ENCODE measurements at places on chromosomes 4 and X.

DNA sequence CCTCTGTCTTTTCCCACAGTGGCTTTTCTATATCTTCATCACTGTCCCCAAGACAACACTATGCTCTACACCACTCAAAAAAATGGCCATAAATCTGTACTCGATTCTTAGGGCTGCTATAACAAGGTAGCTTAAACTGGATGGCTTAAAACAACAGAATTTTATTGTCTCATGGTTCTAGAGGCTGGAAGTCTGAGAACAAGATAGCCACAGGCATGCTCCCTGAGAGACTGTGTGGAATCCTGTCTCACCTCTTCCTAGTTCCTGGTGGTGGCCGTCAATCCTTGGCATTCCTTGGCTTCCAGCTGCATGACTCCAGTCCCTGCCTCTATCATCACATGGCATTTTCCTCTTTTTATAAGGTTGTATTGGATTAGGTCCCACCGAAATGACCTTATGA, 70.7 kb upstream of the DCLK2 start:
- peak; percentile 94 for DNase-seq

DNA sequence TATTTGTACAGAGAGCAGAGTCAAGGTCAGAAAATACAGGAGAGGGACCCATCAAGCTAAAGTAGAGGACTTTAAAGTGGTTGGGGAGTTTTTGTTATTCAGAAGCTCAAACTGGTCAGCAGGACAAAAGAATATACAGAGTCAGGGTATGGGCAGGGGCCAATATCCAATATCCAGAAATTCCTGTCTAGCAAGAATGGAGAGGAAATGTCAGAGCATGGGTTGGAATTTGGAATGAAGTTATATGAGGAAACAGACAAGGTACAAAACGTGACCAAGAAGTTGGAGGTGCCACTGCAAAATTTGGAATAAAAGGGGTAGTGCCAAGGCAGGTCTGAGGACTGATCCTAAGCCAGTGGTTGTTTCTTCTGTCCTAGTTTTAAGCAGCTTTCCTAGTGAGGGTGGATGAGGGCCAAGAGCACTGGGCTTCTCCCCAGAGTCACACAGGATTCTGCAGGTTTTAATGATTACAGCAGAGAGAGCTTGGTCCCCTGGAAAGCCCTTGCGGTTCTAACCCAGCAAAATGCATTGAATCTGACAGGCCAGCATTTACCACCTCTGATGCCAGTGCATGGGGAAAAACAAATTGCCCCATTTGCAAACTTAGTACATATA, 304.7 kb upstream of the FTHL17 start:
- no peak for DNase-seq

DNA sequence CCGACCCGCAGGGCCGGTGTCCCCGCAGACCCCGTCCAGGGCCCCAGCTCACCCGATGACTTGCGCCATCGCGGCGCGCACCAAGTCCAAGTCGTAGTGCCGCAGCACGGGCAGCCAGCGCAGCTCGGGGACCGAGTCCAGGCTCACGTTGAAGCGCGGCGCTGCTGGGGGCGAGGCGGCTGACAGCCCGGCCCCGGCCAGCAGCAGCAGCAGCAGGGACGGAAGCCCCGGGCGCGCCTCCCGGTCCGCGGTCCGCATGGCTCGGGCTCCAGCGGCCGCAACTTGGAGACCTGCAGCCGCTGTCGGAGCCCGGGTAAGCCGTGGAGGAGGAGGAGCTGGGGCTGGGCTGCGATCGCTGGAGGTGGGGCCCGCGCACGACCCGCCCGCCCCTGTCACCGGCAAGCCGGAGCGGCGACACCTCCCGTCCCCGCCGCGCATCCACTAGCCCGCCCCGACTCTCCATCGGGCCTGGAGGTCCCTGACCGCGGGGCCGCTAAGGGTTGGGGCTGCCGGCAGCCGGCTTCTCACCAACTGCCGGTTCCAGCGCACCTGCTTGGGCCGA, at the start of gene NAAA:
Gene NAAA (minus strand): TSS at position 322 of the 562 bp plus-strand sequence. CDS start 64 bp downstream, at position 258.
- DNase-seq, result peak; percentile 55

DNA sequence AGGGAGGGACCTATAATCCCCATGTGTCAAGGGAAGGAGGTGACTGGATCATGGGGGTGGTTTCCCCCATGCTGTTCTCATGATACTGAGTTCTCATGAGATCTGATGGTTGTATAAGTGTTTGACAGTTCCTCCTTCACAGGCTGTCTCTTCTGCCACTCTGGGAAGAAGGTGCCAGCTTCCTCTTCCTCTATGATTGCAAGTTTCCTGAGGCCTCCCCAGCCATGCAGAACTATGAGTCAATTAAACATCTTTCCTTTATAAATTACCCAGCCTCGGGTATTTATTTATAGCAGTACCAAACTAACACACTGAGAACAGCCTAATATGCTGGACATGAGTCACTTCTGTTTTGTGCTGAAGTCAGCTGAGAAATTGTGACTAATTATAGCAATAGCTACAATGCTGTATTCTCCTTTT, 656.9 kb upstream of the CPEB2 start:
- DNase-seq, result peak; percentile 29

DNA sequence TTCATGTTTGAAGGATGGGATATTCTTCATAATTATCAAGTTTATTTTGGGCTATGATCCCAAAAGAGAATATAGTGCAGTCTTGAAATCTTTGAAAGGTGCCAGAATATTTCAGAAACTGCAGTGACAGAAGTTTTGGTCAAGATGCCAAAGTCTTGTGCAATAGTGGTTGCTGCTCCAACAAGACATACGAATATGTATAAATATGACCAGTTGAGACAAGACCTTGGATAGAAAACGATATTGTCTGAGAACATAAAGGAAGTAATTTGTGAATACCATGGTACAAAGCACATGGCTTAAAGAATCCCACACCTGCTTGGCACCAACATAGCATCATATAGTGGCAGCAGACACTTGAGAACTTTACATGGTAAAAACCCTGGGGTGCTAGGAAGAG, 48.6 kb upstream of the AMELX start:
- peak; percentile 35 for DNase-seq

GRCh38 chr4:188822698-188823097, 683.5 kb downstream of the TRIML1 start:
- peak; percentile 21 for DNase-seq

- no peak for DNase-seq
These were observed 32.9 kb downstream of the HOPX start for GRCh38 chr4:56648021-56648823.

DNA sequence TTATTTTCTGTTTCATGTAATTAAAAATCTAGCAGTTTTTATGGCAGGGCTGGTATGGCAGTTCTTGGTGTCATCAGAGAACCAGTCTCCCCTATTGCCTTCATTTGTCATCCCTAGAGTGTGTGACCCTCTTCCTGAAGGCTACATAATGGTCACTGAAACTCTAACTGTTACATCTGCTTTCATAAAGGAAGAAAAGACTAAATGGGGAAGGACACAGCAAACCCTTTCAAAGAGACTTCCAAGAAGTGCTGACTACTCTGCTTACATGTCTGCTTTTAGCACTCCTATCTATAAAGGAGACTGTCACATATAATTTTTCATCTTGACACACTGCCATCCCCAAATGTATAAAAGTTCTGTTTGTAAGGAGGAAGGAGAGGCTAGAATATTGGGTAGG, 105.9 kb upstream of the DIAPH2 start:
- no peak for DNase-seq

DNA sequence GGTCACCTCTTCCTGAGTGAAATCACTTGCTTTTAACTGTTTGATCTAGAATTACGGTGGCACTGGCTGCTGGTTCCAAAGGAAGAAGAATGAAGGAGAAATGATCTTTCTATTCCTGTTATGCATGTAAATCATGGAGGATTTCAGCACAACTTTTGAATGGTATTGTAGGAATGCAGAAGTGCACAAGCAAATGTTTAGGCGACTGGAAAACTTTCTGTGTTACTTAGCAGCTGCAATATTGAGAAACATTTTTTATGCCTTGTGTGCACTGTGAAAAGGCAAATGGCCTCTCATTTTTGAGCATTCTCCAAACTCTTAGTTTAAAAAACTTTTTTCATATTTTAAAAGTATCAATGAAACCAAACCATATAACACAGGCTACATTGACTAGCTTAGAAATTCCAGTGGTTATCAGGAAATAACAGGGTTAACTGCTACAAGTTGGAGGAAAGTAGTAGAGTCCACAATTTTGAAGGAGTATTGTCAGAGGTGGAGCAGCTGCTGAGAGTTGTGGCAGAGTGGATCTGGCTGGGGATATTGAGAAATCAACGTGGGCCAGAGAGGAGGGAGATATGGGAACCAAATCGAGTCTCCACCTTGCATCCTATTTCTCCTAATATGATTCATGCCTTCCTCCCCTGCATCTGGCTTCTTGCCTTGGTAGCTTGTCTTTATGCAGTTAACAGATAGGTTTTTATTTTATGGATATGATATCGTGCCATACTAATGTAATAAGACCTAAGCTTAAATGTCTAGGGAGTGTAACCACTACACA, 32.0 kb upstream of the FHL1 start:
- DNase-seq, result peak; percentile 52

DNA sequence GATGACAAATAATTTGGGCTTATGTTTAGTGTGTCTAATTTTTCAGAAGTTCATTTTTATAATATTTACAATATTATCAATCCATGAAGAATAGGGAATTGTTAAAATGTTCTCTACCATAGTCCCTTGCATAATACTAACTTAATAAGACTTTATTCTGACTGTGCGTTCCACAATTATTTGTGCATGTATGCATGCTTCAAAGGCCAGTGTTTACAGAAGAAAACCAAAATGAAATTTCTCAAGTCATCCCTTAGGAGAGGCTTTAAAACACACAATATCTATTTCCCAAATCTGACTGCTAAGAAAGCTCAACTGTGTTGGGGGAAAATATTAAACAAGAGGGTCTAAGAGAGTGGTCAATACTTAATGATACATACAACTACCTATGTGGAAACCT, 226.3 kb upstream of the ANKRD50 start:
- no peak for DNase-seq

DNA sequence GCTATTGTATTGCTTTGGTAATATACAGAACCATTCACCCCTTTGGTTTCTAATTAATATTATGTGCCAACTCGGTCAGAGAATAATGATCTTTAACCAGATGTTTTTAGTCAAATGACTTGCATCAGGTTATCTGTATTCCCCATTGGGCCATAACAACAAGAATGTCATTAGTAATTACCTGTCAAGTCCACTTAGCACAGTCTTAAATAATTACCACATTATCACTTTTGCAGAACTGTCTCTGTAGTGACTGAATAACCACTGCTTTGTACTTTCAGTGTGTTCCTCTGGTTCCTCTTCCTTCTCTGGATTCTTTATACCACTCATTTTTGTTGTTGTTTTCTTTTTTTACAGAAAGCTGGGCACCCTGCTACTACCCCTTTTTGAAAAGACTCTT, 257.7 kb upstream of the SPOCK3 start:
- no peak for DNase-seq

DNA sequence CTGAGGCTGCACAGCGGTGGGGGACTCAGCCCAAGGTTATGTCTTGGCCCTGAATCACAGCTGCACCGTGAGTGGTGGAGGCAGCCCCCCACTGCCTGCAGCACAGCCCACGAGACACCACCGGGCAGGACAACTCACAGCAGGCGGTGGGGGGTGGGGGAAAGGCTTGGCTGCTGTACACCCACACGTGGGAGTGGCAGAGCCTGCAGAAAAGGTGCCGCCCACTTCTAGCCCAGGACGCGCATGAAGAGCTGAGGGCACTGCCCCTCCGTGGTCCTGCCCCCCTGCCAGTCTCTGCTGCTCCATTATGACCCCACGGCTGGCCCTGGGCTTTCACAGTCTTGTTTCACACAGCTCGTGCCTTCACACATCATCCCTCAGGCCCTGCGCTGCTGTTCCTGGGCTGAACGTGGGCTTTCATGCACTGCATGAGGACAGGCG, 40.8 kb downstream of the FGFRL1 start:
- no peak for DNase-seq

GRCh38 chr4:109169170-109169569, 133.3 kb downstream of the COL25A1 start:
- DNase-seq, result peak; percentile 30

DNA sequence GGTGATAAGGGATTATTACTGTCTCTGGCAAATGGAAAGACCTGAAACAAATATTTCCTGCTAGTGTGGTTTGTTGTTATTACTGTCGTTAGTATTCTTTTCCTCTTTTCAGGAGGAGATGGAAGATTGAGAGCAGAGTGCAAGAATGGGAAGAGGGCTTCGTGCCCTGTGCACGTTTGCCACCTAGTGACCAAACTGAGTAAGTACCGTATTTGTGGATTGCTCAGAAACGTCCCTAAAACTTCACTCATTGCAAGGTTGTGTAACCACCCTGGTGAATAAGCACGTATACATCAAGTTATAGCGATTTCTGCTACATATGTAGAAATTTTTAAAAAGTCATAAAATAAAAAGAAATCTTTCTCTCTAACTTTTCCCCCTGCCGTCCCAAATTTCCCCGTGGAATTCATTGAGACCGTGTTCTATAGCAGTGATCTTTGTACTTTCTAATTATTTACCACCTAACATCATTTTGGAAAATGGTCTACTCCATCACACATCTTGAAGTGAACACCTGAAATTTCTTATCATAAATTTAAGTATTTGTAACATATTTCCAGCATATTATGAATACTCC, 24.3 kb downstream of the LINC00632 start:
- DNase-seq, result peak; percentile 47

- DNase-seq, result no peak
These were observed 204.9 kb downstream of the MAD2L1 start for GRCh38 chr4:119861731-119862130.

DNA sequence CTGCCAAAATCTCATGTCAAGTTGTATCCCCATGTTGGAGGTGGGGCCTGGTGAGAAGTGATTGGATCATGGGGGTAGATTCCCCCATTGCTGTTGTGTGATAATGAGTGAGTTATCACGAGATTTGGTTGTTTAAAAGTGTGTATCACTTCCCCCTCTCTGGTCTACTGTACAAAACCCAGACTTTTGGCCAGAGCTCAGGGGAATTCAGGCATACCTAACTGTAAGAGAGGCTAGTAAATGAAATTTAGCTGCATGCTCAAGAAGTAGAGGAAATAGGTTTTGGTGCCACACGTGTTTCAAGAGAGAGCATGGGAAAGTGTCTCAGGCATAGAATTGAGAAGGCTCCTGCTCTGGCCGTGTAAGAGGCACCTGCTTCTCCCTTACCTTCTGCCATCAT, 190.5 kb upstream of the GALNTL6 start:
- DNase-seq, result no peak

DNA sequence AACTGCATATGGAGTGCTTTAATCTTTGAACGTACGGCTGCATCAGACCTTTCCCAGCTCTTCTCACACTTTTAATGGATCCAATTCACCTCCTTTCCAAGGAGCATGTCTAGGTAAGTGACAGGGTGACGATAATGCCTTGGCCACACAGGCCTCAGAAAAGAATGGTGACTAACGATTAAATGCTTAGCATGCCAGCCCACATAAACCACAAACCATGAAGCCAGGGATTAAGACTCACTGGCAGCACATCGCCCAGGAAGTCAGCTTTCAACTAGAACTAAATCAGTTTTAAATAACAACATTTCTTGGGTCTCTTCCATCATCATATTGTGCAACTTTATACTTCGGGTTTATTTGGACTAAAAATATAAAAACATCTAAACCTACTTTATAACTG, 28.7 kb downstream of the INPP4B start:
- peak; percentile 96 for DNase-seq

DNA sequence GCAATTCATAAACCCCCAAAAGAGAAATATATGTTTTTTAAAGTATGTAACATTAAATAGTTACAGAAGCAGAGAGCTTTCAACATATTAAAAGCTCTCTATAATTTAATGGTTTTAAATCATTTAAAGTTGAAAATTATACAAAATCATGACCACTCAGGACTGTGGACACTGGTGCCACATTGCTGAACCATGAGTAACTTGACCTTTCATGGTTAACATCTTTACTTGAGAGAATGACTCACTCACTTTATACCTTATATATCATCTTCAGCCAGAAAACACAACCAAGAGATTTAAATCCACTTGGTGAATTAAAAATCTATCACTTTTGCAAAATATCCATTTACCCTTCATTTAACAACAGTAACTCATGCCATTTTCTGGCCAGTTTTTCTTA, 584.3 kb upstream of the SMIM31 start:
- DNase-seq, result peak; percentile 28

Data from fibroblast of skin of right biceps (primary cell).